ENCODE measurements at places on chromosomes 11 and 22.

- no peak for DNase-seq
These were observed 90.6 kb downstream of the LARGE1 start for GRCh38 chr22:33829546-33830280.

DNA sequence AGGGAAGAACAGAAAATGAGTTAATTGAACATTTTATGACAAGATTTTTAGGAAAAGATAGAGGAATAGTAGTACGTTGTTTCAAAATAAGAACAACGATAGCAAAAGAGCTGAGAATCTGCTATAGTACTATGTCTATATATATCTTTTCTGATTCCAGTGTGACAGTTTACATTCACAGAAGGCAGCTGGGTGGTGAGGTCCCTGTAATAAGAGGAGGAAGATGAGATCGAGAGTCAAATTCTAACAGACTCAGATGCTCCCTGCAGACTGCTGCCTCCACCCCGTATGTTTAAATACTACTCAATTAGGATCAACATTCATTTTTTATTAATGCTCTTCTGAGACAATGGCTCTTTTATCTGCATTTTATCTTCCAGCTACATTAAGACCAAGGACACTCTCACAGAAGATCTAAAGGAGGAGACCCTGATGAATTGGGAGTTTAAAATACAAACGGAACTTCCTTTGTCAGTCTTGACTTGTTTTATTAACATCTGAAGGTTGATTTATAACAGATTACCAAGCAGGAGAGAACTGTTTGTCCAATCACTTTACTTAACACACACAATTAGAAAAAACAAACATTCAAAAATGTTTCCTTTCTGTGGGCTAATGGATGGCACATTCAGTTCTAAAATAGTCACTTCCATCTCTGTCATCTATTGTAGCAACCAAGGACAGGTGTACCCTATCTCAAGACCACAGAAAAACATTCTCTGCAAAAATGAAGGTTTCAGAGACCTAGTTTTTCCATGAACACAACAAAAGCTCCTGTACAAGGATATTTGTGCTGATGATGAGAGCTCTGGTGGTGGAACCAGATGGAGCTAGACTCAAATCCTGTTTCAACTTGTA lies 240.2 kb downstream of the CADM1 start:
- DNase-seq: no peak

GRCh38 chr11:3030289-3031070 lies 26.7 kb downstream of the CARS1 start:
- no peak for DNase-seq

DNA sequence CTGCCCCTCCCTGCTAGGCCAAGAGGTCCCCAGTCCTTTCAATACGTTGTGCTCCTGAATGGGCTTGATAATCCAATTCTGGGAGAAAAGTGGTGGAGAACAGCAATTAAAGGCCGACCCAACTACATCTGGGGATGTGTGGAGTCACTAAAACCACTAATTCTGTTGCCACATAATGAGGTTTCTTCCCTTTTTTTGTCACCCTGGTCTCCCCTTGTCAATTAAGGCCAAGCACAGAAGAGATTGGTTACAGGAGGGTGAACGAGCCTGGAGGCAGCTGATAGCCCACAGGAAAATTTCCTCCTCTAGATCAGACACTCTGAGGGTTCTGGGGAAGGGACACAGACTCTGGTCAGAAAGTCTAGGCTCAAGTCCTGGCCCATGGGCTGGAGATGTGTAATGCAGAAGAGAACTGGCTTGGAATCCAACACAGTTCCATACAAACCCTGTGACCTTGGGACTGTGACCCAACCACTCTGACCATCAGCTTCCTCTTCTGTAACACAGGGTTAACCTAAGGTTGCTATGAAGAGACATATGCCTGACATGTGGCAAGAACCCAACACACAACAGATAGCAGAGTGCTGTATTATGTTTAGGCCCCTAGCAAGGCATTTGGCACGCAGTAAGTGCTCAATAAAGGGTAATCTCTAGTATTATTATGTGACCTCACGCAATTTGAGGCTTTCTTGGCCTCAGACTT lies 146.4 kb downstream of the CHST1 start:
- no peak for DNase-seq

- DNase-seq: no peak
These were observed 226.9 kb downstream of the SNX19 start for GRCh38 chr11:130689222-130689908.

GRCh38 chr11:102423936-102424335 lies 28.6 kb downstream of the TMEM123 start:
- DNase-seq: no peak

DNA sequence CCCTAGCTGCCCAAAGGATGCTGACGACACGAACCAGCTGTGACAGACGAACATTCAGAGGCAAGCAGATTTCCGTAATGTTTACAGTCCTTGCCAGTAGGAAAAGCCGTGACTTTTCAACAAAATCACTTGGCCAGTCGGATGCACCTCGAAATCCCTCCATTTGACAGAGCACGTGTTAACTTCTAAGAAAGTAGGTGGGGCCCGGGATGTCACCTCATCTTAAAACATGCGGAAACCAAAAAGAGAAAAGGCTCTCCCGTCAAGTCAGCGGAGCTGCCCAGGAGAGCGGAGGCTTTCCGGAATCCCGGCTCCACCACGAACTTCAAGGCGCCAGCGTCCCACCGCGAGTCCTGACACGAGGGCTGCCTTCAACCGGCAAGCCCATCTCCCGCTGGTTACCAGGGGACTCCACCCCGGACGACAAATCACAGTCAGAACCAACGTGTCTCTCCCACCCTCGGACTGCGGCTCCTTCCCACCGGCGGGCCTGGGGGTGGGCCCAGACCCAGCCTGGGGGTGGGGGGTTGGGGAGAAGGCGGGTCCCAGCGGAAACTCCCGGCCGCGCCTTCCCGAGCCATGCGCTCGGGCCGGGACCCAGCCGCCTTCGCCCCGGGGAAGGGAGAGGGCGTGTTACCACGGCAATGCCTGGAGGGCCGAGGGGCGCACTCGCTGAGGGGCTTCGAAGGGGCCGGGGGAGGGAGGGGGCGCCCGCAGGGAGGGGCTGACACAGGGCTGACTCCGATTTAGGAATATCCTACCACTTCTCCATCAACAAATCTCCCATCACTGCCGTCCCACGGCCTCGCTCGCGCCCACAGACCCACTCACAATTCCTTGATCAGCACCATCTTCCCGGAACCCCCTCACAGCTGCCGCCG lies 475 bp downstream of the PITPNB start:
- DNase-seq: peak; percentile 54

- no peak for DNase-seq
These were observed 5.6 kb upstream of the STARD10 start for GRCh38 chr11:72799441-72799840.

- no peak for DNase-seq
These were observed 92.3 kb upstream of the SEPTIN5 start for GRCh38 chr22:19622061-19622441.

GRCh38 chr11:90208857-90209256 lies 14.0 kb downstream of the CHORDC1 start:
- DNase-seq: no peak

- DNase-seq: no peak
These were observed 234.4 kb upstream of the E2F8 start for GRCh38 chr11:19474954-19475721.

- DNase-seq: no peak
These were observed 122.2 kb downstream of the APOL5 start for GRCh38 chr22:35839841-35840301.

- DNase-seq: no peak
These were observed 31.3 kb downstream of the RPL27A start for GRCh38 chr11:8713760-8714454.

DNA sequence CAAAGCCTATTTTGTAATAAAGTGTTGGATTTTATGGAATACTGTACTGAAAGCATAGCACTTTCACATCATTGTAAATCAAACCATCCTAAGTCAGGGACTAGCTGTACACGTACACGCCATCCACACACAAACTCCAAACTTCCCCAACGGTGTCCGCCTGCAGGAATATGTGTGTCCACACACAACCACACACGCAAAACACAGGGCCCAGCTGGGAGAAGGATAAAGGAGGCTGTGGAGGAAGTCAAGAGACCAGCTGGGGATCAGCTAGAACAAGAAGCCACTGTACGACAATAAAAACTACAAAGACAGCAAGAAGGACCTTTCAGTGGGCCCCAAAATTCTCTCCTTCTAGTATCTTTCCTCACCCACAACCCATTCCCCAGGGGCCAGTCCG lies 1.6 kb downstream of the TRIM29 start:
- DNase-seq: peak; percentile 32

GRCh38 chr11:65291613-65292012 lies 23.1 kb upstream of the CDC42EP2 start:
- DNase-seq: no peak

GRCh38 chr11:63663809-63664208 lies 7.4 kb downstream of the ATL3 start:
- no peak for DNase-seq

- DNase-seq: no peak
These were observed 25.0 kb downstream of the ARHGAP8 start for GRCh38 chr22:44777364-44777755.

- DNase-seq: no peak
These were observed 78.3 kb upstream of the AKIP1 start for GRCh38 chr11:8832571-8833260.

GRCh38 chr11:91194546-91194945 lies 971.7 kb upstream of the CHORDC1 start:
- DNase-seq: no peak

DNA sequence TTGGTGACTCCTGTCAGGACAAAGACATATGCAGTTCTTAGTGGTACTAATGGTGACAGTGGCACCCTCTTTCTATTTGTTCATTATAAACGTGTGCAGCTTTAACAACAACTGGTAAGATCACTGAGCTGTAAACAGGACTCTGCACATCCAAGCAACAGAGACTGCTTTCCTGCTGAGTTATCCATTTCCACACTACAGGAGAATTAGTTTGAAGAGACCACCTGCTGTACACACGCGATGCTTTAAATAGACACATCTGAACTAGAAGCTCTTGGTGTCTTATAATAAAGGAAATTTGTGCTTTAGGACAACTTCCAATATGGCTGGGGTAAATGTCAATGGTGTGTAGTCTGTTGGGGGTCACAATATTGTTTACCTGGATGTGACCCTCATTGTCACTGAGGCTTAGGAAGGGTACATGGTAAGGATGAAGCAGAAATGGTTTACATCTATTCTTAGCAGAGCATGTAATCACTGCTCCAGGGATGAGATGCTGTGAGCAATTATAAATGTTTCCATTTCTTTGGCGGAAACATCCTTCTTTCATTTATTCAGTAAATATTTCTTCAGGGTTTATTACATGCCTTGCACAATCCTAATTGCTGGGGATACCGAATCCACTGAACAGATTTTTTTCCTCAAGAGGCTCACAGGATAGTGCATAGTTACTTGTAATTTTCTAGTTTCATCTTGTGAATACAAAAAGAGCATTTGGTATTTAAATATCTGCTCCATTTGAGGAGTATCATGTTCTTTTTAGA lies 354.0 kb upstream of the CCDC90B start:
- DNase-seq: no peak

DNA sequence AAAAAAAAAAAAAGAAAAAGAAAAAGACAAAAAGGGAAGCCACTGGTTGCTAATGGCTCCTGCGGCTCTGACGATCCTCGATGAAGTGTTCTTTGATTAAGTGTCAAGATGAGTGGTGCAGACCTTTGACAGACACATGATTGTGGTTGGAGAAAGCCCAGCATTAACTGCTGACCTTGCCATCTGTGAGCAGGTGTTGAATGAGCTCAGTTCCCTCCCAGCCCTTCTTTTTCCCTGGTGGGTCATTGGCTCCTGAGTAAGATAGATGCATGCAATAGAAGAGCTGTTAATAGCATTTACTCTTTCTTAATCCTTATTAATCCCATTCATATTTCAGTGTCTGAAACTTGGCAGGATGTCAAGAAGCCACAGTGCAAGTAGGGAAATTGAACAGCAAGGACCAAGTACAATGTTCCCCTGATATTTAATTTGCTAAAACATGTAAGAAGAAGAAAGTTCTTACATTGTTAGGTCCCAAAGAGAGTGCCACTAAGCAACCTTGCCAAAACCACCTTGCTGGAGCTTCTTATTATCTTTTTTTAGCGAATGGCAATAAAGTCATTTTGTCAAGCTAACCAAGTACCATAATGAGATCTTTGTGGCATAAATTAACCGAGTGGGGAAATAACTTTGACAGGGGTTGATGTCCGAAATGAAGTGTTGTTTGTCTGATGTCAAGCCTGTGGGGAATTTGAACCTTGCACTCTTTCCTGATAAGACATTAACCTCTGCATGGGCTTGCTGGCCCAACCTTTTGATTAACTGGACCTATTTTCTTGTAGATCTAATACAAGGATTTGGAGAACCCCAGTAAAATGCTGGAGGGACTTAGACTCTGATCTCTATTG lies 113.7 kb downstream of the PTPRJ start:
- no peak for DNase-seq

DNA sequence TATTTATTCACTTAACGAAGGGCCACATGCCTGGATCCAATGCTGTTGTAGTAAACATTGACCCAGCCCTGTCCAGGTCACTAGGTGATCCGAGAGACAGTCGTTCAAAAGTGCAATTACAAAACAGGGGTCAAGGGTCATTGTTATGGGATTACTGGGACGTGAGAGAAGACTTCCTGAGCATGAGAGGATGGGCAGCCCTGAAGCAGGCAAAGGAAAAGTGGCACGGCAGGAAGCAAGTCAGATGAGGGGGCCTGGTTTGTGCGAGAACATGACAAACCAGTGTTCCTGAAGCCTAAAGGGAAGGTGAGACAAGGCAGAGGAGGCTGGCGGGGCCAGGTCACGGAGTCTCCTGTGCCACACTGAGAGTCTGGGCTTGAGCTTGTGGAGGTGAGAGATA lies 15.8 kb upstream of the MMP20 start:
- DNase-seq: no peak

GRCh38 chr11:84899134-84899533 lies 728.0 kb downstream of the DLG2 start:
- no peak for DNase-seq

- DNase-seq: no peak
These were observed 21.9 kb upstream of the EIF3D start for GRCh38 chr22:36550701-36551495.

DNA sequence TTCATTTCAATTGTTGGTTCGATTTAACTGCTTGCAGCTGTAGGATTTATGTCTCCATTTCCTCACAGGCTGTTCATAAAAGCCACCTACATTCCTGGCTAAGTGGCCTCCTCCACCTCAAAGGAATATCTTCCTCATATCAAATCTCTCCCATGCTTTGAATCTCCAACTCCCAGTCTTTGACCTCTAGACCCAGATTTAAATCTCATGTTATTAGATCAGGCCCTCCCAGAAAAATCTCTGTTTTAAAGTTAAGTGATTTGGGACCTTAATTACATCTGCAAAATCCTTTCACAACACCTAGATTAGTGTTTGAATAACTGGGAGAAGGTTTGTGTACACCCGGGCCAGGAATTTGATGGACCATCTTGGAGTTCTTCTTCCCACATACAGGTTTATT lies 33.9 kb upstream of the POLA2 start:
- DNase-seq: no peak

DNA sequence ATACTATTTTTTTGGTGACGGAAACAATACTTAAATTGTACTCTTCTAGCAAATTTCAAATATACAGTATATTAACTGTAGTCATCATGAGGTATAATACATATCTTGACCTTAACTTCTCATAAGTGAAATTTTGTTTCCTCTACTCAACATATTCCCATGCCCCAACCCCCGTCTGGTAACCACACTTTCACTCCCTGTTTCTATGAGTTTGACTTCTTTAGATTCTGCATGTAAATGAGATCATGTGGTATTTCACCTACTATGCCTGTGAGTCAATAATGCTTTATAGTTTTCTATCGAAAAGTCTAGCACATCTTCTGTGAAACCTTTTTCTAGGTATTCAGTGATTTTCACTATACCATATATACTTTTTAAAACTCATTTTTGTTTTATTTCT lies 663.2 kb downstream of the CNTN5 start:
- no peak for DNase-seq

GRCh38 chr11:28793282-28793738 lies 685.1 kb downstream of the METTL15 start:
- DNase-seq: no peak
